ENCODE measurements at places on chromosomes 5 and 9.

DNA sequence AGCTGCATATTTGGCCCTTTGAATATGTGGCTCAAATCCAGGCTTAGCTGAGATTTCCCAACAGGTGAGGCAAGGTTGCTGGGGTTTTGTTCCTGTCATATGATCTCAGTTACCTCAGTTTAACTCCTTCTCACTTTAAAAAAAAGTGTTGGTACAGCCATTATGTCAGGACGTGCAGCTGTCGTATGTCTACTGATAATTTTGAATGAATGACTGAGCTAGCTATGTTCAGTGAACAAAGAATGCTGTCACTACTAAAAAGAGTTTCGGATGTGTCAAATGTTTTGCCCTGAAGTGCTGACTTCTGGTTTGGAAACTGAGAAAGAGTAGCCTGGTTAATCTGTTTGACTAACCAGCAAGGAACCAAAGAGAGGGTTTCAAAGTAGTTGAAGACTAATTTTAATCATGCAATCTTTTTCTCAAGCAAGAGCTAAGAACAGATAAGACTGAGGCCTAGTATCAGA lies 106.3 kb upstream of the NR3C1 start:
- DNase-seq = no peak

DNA sequence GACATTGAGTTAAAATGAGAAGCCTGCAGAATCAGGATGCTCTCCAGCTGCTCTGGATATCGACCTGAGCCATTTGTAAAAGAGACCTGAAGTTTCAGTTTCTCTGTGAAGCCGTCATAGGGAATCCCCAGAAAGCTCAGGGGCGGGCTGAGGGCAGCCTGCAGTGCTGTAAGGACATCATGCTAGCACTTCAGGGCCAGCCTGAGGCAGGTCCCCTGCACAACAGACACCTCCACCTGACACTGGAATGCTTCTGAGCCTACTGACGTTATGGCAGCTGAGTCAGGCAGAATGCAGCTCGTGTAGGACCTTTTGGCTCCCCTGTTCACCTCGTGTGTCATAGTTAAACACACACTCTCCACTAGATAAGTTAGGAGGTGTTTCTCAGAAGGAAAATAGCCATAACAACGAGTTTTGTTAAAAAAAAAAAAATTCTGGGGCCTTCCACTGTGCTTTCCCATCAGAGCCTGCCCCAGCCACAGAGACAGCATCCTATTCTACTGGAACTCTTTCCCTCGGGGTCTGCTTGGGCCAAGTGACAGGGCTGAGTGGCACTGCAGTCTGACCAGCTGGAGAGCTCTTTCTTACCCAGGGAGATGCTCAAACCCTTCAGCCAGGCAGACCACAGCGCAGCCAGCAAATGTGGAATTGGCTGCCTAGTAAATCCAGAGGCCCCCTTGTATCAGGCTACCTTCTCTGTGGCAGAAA lies 354.9 kb downstream of the DIRAS2 start:
- peak; percentile 43 for DNase-seq

DNA sequence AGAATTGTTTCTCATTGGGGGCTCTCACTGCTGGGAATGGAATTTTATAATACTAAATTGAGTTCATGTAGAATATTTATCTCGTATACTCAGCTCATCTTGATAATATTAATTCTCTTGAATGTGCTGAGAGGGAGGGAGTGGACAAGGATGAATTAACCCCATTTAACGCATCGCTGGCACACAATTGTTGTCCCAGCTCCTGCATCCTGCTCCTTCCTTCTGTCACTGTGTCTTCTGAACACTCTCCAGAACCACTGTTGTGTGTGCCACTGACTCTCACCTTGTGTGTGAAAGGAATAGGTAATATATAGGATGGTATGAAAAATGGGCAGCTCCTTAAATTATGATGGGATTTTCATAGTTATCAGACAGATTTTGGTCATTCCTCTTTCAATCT lies 267.3 kb downstream of the MTRR start:
- no peak for DNase-seq

GRCh38 chr5:5619546-5619945 lies 197.1 kb downstream of the ICE1 start:
- no peak for DNase-seq

- no peak for DNase-seq
These were observed 132.4 kb downstream of the FRMD3 start for GRCh38 chr9:83405759-83406158.

DNA sequence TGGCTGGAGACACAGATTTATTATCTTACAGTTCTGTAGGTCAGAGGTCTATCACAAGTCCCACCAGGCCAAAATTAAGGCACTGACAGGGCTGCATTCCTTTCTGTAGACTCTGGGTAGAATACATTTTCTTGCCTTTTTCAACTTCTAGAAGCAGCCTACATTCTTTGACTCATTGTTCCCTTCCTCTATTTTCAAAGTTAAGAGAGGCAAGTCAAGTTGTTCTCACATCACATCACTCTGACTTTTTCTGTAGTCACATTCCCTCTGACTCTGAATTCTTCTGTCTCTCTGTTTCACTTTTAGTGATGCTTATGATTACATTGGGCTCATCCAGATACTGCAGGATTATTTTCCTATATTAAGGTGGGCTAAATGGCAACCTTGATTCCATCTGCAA lies 119.0 kb downstream of the MELK start:
- DNase-seq = no peak

- DNase-seq = no peak
These were observed 132.1 kb downstream of the CDH18 start for GRCh38 chr5:19855931-19856330.

DNA sequence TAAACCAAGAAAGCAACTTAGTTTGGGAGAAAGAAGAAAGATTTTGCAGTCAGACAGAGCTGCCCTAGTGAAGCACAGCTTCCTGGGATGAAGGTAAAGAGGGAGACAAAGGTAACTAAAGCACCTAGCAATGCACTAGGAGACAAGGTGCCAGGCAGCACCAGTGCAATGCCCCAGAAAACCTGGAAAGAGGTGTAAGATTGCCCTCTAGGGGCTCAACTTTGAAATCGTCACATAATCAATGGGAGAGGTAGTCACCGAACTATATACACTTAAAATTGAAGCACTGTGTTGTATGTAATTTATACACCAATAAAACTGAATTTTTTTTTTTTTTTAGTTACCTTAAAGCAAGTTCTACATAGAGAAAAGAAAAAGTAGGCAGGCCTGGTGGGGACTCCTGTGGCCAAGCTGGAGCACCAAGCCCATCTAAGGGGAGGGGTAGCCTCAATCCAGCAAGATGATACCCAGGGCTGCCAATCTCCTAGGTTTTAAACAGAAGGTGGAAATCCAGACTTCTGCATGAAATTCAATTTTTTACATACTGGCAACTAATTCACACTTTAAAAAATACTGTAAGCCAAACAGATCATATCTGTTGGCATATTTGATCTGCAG lies 48.2 kb downstream of the CDK5RAP2 start:
- DNase-seq = no peak

- no peak for DNase-seq
These were observed 131.2 kb downstream of the RGS3 start for GRCh38 chr9:113594484-113595299.

- DNase-seq = no peak
These were observed 11.1 kb upstream of the ORM1 start for GRCh38 chr9:114311571-114312512.

DNA sequence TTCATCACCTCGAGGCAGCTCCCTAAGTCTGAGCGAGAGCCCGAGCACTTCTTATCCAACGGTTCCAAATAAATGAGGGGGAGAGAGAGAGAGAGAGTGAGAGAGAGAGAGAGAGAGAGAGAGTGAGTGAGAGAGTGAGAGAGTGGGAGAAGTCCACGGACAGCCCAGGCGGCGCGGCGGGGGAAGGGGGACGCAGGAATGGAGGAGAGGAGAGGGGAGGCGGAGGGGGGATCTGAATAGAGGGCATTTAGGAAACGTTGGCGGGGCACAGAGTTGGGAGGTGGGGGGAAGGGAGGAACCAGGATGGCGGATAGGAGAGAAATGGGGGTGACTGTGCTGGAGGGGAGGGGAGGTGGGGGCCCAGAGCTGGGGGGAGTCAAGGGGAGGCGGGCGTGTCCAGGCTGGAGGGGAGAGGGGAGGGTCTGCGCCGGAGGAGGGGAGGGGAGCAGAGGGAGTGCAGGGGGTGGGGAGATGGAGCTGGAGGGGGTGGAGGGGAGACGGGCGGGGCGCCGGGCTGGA lies 398 bp upstream of the BASP1 start:
- no peak for DNase-seq

DNA sequence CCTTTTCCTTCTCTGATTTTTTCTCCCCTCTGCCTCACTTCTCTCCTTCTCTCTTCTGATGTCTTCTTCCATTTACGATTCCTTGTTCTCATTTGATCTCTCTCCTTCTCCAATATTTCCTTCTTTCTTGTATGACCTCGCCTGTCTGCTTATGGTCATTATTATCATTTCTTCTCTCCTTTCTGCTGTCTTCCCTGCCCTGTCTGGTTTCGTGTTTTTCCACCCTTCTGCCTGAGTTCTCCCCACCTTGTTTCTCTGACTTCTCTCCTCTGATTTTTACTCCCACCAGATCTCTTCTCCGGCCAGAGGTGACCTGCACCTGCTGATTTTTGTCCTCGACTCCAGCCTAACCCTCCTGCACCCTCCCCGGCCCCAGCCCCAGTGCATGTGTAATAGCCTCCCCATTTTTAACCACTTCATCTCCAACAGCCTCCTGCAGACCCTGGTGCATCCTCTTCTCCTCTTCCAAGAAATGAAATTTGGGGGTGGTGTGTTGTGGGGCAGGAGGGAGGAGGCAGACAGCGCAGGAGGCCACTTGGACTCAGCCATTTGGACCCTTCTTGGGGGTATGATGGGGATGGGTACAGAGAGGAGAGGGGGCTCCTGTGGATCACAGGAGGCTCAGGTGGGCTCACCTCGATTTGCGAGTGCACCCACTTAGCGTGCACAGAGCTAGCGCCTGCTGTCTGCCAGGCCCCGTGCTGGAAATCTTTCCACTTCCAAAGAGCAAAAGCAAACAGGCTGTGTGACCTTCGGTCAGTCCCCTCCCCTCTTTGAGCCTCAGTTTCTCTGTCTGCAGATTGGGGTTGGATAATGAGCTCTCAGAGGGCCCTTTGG lies 32.5 kb downstream of the GSN start:
- DNase-seq = no peak

GRCh38 chr5:107104040-107104995 lies 566.4 kb downstream of the EFNA5 start:
- no peak for DNase-seq

- no peak for DNase-seq
These were observed 154.1 kb upstream of the EFNA5 start for GRCh38 chr5:107824821-107825220.

- no peak for DNase-seq
These were observed 206.1 kb downstream of the YTHDC2 start for GRCh38 chr5:113719549-113719948.

DNA sequence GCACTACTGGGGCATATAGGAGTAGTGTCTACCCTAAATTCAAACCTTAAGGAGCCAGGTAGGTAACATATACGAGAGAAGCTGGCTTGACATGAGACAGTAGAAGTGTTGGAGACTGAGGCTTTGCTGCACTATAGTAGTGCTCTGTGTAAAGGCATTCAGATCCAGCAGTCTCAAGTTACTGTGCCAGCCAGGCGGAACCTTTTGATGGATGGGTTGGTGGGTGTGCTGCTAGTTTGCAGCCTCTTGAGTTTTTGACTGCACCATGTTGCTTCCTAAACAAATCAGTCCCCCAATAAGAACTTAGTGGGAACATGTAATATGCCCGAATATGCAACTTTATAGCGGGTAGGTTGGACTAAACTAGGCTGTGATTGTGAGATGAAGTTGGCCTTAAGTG lies 1.5 kb downstream of the CLTA start:
- no peak for DNase-seq

DNA sequence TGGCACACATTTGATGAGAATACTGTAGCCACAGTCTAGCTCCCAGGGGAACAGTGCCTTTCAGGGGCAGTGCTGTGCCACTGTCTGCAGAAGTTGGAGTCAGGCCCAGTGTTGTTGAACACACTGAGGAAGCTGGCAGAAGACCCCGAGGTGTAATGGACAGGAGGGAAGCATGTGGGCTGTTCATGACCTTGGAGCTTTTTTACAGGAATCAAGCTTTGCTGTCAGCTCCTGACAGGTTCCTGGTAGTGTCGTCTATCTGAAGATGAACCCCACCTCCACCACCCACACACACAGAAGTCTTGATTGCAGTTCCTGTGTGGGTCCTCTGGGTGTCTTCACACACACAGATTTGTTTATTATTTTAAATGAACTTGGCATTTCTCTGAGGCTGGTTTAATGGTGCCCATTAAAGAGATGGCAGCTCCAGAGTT lies 40.3 kb upstream of the TNFAIP8 start:
- DNase-seq = peak; percentile 68

GRCh38 chr5:129748913-129749880 lies 1.3 kb downstream of the MINAR2 start:
- DNase-seq = no peak

DNA sequence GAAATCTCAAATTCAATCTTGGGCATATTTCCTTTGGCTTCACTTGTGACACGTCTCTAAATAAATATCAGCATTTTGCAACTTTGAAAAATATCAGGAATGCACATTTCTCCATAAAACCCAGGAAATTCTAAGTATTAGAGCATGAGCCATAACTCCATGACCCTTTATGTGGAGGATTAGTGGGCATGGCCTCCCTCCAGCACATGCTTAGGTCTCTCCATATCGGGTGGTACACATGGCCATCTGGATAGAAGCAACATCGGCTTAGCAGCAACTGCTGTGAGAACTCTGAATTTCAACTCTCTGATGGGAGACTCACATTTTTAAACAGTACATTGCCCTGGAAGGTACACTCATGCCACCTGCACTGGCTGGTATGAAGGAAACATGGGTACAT lies 73.7 kb upstream of the EGFLAM start:
- no peak for DNase-seq

DNA sequence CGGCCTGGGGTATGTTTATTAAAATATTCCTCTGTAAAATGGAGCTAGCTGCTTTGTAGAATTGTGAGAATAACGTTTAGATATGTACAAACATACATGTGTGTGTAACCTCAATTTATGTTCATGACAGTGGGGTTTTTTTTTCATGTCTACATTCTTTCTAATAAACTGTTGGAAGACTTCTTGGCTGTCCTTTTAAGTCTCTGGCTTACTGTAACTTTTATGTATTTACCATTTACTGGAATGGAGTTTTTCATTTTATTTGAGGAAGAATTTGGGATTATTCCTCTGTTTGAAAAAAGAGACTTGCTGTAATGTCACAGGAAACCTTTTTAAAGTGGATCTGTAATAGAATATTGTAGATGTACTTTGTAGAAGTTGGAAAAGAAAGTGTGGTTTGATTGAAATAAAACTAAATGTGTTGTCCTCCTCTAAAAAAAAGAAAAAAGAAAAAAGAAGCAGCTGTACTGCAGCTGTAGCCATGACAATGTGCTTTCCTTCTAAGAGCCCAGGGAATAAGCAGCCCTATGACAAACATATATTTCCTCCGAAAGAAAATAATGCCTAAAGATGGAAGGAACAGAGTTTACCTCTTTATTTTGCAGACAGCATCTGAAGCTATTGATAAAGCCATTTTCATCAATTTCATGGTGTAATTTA lies 71.2 kb upstream of the FREM1 start:
- DNase-seq = no peak

- no peak for DNase-seq
These were observed 10.2 kb downstream of the MGAT1 start for GRCh38 chr5:180792287-180792964.
